ENCODE measurements at places on chromosomes 1 and 21. TPM values are rescaled to one million over a fixed set of nuclear protein-coding genes. Genes with fewer than 3 reads are reported as not detected.

The CDC20 gene
- 127 TPM for total RNA-seq

The ARHGEF16 gene
- total RNA-seq, result not detected

The SPATA21 gene
- total RNA-seq, result not detected

The TTC39A gene
- total RNA-seq, result 0.61 TPM

The LHX4 gene
- not detected for total RNA-seq

The TRABD2B gene
- total RNA-seq, result not detected

The PLA2G5 gene
- total RNA-seq, result not detected

The RGSL1 gene
- total RNA-seq, result not detected

The DPT gene
- total RNA-seq, result not detected

The AADACL3 gene
- total RNA-seq, result not detected

The RAVER2 gene
- 2.7 TPM for total RNA-seq

The ARHGEF10L gene
- not detected for total RNA-seq

Data from activated naive CD4-positive, alpha-beta T cell treated with anti-CD3 and anti-CD28 coated beads, Interleukin-2, amount 50 U/mL, for 72 hours (primary cell).